ENCODE measurements at places on chromosomes 2 and 18.
A peak's percentile ranks its signal among the peaks of the same experiment; 100 is the strongest.

GRCh38 chr2:236599059-236599458 is 29.4 kb downstream of the ACKR3 start:
- DNase-seq = no peak

- DNase-seq = no peak
Observed at GRCh38 chr18:3481696-3482210, 31.8 kb downstream of the TGIF1 start.

- DNase-seq = no peak
Observed at GRCh38 chr2:74374509-74375205, 5.5 kb downstream of the DCTN1 start.

DNA sequence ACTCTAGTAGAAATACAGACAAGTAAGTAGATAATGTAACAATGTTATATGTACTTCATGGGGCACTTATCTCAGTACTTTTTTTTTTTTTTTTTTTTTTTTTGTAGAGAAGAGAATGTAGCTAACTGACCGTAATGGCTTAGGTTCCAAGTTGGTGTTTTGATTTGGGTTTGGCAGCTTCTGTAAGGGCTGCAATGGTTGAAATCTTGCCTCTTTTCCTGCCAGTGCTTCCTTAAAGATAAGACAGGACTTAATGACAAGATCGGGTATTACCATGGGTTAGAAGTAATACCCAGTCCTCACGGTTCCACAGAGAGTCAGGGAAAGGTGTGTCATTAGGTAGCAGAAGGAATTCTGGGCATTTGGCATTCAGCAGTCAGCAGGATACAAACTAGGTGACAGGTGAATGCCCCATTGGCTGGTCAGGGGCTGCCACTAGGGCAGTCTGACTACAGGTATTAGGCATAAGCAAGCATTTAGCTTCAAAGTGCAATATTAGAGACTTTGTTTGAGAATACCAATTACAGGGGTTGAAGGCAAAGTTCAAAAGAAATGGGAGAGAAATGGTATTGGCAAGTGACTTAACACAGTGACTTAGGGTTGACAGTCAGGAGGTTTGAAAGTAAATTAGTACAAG is 189.4 kb upstream of the RND3 start:
- DNase-seq = no peak

DNA sequence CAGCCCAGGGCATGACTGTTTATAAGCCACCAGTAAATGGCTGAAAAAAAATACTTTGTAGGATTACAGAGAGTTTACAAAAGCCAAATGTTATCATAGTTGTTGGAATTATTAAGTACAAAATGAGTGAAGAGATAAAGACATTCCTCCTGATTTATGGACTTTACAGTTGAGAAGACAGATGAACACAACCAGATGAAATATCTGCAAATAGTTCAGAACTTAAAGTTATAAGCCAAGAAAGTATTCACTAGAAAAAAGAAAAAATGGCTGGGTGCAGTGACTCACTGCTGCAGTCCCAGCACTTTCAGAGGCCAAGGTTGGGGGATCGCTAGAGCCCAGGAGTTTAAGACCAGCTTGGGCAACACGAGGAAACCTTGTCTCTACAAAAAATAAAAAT is 11.2 kb downstream of the PMAIP1 start:
- DNase-seq = no peak

GRCh38 chr2:204890680-204891079 is 345.4 kb downstream of the PARD3B start:
- DNase-seq = no peak

DNA sequence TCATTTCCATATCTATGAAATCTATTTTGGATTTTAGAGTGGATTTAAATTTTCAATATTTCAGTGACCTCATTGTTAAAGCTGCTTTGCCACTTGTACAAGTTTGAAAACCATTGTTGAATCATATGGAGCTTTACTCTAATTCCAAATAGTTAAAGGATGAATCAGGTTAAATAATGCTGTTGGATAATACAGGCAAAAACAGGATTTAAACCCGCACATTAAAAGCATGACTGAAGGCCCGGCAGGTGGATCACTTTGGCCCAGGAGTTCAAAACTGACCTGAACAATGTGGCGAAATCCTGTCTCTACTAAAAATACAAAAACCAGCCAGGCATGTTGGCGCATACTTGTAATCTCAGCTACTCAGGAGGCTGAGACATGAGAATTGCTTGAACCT is 68.3 kb downstream of the RIF1 start:
- no peak for DNase-seq

GRCh38 chr2:234288974-234289455 is 207.9 kb downstream of the ARL4C start:
- peak; percentile 36 for DNase-seq

DNA sequence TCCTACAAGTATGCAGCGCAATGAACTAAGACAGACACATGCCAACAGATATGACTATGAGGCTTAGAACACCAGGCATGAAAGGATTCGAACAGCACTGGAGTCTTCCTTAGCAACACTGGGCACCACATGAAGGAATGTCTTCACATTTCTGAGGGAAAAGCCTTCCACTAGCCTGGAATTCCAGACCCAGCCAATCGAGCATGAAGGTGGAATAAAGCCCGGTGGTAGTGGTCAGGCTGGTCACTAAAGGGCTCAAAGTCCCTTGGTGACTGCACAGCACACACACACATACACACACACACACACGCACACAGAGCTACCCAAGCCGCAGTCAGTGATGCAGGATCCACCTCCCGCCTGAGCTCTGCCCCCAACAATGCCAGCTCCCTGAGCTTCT is 19.7 kb upstream of the SFXN5 start:
- DNase-seq = no peak

DNA sequence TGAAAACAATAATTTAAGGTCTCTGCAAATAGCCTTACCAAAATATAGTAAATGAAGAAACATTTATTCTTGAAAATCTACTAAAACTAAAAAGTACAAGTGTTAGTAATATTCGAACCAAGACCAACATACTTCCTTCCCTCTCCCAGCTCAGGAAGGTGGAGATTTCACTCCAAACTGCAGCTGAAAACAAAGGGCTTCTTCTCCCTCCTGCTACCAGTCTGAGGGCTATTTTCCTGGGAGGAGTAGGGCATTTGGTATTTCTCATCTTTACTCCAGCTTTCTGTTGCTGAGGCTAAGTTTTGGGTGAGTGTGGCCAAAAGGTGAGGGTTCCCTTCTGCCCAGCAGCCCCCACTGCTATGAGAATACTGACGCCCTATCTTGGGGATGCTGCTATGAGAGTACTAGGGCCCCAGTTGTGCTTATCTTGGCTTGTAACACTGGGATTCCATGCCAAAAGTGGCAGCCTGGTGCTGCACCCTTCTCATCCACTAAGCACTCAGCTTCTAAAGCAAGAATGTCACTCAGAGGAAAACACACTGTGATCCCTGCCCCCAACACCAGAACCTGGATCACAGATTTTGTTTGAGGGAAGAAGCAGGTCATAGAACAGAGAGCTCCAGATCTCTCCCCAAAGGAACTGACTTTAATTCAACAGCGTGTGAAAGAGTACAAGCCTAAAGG is 130.7 kb upstream of the KLF7 start:
- DNase-seq = no peak

- DNase-seq = peak; percentile 82
Observed at GRCh38 chr2:158115202-158115767, 13.6 kb downstream of the UPP2 start.

DNA sequence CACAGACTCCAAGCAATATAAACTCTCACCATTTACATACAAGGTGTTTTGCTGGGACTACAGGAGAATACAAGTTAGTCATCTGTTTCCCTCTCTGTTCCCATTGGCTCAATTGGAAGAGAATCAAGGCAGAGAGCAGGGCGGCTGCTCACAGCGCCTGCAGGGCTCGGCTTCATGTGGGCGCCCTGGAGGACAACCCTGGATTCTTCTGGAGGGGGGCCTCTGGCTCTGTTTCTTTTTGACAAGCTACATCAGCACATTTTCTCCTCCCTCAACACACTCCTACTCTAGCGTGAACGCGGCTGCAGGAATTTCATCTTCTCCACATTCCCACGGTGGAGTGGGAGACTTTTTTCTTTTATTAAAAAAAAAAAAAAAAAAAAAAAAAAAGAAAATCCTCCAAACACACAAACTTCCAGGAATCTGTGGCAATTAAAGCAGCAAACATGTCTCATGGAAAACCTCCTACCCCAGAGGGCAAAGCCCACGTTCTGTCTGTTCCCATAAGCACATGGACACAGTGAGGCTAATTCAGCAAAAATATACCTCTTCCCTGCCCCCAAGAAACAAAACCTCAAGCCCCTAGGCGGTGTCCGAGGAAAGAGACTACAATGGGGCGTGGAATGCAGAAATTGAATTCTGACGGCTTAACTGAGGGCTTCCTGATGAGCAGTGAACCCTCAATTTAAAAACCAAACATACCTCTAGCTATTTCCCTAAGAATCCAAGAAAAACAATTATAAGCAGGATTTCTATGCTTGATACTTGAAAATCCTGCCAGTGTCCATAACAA is 50.6 kb downstream of the PARD6G start:
- DNase-seq = no peak

- DNase-seq = peak; percentile 35
Observed at GRCh38 chr18:59957957-59958356, 58.2 kb downstream of the PMAIP1 start.

GRCh38 chr2:52995424-52995823 is 772.2 kb upstream of the CHAC2 start:
- no peak for DNase-seq

- no peak for DNase-seq
Observed at GRCh38 chr18:11309172-11309571, 159.8 kb upstream of the PIEZO2 start.

GRCh38 chr2:208638059-208638458 is 231.5 kb downstream of the PTH2R start:
- DNase-seq = no peak

DNA sequence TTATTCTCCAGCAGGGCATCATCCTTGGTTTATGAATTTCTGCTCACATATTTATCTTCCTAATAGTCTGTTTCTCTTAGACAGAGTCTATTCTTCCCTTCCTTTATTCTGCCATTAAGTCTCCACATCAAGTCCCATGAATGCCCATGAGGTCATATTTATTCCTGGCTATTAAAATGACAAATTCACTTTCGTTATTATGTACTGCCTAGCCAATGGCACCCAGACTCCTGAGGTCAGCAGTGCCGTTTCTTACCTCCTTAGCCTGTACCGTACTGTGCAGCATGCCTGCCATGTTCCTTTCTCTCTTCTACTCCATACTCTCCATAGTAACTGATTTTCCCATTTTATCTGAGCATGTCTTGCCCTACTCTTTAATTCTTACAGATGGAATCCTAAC is 82.3 kb upstream of the SPTBN1 start:
- DNase-seq = no peak

GRCh38 chr2:201444746-201445465 is 6.4 kb downstream of the TRAK2 start:
- DNase-seq = no peak

- DNase-seq = no peak
Observed at GRCh38 chr2:54166121-54166773, 50.8 kb downstream of the ACYP2 start.

- DNase-seq = no peak
Observed at GRCh38 chr2:241184901-241185300, 3.6 kb upstream of the ANO7 start.

DNA sequence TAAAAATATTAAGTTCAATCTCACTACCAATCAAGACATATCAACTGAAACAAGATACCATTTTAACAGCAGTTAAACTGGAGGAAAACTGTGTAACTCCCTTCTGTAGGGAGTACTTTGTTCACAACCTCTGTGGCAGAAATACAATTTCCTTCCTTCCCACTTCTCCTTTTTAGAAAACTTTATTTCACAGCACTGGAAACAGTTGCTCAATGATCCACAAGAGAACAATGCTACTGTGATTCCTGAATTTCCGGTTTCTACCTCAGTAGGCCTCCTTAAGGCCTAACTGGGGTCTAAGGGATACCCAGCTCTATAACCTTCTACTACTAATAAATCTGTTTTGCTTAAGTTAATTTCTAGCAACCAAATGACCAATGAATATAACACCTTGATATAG is 14.1 kb downstream of the TLK1 start:
- no peak for DNase-seq

DNA sequence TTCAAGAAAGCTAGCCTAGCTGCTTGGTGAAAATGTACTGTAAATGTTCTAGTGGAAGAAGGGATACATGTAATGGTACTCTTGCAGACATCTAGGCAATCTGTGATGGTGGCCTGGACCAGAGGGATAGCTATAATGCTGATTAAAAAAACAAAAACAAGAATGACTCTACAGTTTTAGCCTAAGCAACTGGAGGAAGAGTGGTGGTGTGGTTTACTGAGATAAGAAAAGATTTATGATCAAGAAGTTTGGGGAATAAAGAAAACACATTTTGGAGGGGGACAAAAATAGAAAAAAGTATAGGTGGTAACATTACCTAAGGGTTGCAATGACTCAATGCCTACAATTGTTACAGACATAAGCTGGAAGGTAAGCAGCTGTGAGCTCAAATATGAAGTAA is 1080.7 kb upstream of the CELF4 start:
- DNase-seq = no peak
